ENCODE measurements at places on chromosomes 7 and 10. TPM values are rescaled to one million over a fixed set of nuclear protein-coding genes. Genes with fewer than 3 reads are reported as not detected.

DNA sequence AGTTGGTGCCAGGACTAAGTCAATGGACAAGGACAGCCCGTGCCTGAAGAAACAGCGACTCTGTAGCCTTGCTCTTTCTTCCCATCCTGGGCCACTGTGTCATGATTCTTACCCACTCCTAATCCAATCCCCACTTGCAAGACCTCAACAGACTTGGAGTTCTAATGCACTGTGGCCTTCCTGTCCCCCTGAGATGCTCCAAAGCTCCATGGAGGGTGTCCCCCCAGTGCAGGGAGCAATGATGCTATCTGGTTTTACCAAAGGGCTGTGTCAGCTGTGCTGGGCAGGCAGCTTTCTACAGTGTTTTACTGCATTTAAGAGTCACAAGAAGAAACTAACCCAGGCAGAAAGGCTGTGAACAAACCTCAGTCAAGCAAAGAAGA is 108.1 kb downstream of the PRKAG2 start:
- no peak for DNase-seq

NPFFR1 gene
- not detected for total RNA-seq

DNA sequence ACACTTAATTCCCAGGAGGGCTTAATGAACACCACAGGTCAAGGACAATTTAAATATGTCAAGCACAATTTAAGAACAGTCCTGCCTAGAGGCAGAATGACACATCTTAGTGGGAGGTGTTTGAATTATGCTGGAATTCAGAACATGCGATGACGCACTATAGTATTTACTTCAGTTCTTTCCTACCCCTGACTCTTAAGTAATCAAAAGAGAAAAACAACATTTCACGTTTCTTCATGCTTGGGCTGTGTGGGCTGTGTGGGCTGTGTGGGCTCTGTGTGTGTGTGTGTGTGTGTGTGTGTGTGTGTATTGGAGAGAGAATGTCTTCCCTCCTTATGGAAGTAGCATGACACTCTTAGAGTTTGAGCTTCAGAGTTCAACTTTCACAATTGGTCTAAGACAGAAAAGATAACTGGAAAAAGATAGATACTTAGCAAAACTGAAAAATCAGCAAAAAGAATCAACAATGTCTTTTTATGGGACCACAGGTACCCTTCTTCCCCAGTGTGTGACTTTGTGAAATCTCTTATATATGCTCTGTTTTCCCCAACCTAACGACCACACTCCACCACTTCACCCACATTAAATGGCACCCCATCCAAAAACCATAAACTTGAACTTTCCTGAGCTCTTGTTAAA is 33.7 kb upstream of the CABCOCO1 start:
- no peak for DNase-seq

PPP1R9A gene
- total RNA-seq: 35.9 TPM
